NCI-H2081 (cell line): ENCODE measurements at places on chromosomes 6 and 20.

- no peak for DNase-seq
Measured at GRCh38 chr20:3727401-3728021, 5.0 kb upstream of the HSPA12B start.

DNA sequence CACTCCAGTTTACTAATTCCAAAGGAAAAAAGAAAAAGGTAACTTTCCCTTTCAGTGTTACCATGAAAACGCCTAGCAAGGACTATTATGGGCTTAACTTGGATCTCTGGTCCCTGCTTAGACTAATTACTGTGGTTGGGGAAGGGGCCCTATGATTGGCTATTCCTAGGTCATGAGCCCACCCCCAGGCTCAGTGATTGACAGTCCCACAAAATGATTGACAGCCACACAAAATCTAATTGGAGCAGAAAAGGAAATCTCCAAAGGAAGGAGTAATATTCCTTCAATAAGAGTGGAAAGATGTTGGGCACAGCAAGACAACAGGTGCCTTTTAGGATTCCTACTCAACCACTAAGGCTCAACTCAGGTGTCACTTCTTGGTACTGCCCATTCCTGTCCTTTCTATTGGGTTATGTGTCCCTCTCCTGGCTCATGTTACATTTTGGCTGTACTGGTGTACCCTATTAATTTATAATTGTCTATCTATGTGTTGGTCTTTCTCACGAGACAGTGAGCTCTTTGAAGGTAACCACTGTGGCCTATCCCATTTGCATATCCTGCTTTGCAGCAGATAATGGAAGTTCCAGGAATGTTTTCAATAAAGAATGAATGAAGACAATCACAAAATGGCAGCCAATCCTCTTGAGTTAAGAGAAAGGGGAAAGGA lies 5.5 kb upstream of the UTRN start:
- no peak for DNase-seq

DNA sequence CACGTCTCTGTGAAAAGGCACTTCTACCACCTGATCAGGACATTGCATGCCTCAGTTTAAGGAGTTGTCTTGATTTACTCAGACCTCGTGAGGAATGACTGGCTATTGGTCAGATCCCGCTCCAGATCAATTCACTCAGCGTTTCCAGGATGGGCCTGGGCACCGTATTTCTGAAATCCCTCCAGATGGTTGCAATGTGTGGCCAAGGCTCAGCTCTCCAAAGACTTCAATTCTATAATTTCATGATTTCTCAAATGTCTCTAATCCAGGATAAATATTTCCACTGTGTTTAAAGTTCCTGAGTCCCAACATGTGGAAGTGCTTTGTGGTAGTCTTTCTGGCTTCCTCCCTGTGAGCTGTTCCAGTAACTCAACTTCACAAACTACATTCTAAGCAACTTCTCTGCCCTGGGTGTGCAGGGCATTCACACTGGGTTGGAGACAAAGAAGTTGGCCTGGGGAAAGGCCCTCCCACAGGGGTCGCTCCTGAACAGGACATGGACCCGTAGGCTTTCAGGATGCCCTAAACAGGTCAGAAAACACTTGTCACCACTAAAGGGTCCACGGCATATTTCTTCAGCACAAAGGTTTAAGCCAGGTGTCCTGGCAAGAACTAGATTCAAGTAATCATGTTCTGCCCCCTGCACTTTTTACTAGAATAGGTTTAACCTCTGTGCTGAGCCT lies 212.1 kb downstream of the WDR27 start:
- no peak for DNase-seq

- no peak for DNase-seq
Measured at GRCh38 chr6:1231941-1232340, 80.0 kb upstream of the FOXQ1 start.

GRCh38 chr20:38216201-38216600 lies 44.3 kb downstream of the KIAA1755 start:
- no peak for DNase-seq

DNA sequence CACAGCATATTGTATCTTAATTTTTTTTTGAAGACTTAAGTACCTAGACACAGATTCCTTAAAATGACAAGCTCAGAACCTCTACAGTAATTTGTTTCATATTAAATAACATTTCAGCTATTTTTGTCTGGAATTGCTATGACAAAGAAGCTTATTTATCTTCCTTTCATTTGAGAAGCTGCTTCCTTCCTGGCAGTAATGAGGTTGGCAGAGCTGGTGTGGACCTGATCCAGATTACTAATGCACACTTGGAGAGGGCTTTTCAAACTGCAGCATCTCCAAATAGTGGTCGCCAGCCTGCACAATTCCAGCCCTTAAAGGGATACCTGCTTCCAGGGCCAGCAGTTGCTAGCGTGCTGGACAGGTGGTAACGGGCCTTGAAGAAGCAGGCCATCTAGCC lies 12.1 kb downstream of the PTCHD4 start:
- peak; percentile 66 for DNase-seq

DNA sequence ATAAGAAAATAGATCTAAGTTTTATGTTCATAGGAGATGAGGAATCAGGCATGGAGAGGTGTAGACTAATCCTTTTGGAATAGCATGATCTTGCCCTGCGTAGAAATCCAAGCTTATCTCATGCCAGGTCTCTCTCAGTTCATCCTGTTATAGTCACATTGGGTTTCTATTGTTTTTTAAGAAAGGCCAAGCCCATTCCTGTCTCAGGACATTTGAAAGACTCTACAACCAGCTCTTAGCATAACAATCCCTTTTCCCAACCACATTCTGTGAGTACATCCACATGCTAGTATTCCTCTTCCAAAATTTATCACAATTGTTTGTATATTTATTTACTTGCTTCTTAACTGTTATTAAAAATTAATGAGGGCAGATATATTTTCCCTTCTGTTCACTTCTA lies 130.3 kb downstream of the MMUT start:
- no peak for DNase-seq

DNA sequence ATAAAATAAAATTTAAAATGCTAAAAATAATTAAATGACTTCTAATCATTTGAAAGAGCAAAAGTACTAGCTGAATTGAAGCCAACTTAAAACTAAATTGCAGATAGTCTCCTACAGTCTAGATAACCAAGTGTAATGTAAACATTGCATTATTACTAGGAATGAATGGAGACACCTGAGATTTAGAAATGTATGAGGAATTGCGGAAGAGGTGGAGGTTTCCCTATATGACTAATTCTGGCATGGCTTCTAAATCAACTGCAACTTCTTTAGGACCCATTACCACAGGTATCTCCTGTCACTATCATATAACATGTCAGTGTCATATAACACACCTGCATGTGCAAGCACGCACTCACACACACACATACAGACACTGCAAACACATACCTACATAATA lies 13.2 kb upstream of the GPR6 start:
- no peak for DNase-seq

DNA sequence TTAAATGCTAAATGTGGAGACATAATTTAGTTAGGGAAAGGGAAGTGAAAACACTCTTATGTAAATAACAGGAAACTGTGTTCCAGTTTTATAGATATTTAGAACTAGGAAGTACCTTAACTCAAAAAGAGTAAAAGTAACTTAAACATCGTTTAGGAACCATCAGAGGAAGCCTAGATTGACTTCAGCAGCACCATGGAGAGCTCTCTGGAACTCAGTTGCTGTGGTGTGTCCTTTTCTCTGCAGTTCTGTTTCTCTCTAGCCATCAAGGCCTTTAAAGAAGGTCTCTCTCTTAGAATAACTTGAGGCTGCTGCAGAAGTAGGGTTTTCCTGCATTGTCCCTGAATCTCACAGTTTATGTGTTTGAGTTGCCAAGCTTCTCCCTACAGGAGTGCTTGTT lies 26.9 kb downstream of the CLVS2 start:
- no peak for DNase-seq

DNA sequence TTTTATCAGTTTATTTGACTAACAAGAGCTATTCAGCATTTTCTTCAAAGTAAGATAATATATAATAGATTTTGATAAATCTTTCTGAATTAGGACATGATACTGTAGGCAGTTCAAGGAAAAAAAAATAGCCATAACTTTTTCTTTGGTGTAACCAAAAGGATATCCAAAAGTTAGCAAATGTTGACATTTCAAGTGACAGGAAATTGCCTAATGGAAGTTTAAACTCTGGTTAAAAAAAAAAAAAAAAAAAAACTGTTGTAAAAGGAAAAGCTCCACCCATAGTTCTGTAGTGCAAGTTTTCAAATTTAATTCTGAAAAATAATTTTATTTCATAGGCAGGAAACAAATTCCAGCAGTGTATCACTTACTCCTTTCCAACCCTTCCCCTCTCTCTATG lies 18.8 kb downstream of the HEBP2 start:
- DNase-seq, result no peak

- no peak for DNase-seq
Measured at GRCh38 chr6:48611332-48611731, 500.3 kb upstream of the PTCHD4 start.

- DNase-seq, result no peak
Measured at GRCh38 chr6:106159531-106159940, 73.4 kb downstream of the PRDM1 start.

DNA sequence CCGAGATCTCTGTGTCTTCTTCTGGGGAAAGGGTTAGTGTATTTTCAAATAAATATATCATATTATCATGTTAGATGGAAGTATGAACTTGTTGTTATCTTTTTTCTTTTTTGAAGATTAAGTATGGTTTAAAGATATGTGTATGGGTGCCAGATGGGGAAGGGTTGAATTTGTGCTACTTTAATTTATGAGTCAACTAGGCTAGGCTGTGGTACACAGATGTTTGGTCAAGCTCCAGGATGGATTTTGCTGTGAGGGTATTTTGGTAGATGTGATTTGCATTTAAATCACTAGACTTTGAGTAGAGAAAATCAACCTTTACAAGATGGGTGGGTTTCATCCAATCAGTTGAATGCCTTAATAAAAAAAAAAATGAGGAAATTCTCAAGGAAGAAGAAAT lies 886.6 kb upstream of the ADGRB3 start:
- DNase-seq, result no peak

GRCh38 chr6:72374857-72375256 lies 247.0 kb upstream of the KCNQ5 start:
- peak; percentile 11 for DNase-seq

DNA sequence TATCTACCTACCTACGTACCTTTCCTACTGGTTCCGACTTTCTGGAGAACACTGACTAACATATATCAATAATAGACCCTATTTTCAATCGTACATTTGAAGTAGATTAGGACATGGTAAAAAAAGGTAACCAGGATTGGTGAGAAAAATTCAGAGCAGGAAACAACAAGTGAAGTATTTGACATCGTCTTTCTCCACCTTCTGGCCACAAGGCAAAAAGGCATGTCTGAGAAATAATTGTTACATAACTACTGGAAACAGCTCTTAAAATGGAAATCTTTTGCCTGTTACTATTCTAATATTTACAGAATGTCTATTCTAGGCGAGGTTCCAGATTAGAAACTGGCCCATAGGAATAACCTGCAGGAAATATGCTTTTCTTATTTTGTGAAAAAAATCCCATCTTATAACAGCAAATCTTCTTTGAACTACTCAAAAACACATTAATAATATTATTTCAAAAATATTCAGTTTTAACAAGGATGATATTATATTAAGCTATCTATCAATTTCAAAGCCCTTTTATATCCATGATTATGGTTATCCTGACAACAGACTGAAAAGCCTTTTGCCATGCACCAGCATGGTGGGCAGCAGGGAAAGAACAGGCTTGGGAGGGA lies 80.8 kb downstream of the RCAN2 start:
- peak; percentile 68 for DNase-seq

- DNase-seq, result no peak
Measured at GRCh38 chr6:112956696-112957535, 609.8 kb downstream of the RFPL4B start.

DNA sequence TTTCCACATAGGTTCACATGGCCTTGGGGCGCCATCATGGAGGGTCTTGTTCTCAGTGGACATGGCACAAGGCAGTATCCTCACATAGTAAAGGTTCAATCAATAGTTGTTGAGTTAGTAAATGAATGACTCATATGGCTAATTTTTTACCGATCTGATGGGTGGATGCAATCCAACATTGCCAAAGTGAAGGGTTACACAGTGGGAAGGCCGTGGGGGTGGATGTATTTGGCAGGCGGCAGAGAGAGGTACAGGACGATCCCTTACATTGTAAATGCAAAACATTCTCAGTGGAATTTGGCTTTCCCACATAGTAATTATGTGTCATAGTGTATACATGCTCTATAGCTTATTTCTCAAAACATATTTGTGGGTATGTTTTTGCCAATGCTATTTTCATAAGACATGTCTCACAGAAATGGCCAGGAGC lies 21.0 kb upstream of the PDE7B start:
- DNase-seq, result no peak

DNA sequence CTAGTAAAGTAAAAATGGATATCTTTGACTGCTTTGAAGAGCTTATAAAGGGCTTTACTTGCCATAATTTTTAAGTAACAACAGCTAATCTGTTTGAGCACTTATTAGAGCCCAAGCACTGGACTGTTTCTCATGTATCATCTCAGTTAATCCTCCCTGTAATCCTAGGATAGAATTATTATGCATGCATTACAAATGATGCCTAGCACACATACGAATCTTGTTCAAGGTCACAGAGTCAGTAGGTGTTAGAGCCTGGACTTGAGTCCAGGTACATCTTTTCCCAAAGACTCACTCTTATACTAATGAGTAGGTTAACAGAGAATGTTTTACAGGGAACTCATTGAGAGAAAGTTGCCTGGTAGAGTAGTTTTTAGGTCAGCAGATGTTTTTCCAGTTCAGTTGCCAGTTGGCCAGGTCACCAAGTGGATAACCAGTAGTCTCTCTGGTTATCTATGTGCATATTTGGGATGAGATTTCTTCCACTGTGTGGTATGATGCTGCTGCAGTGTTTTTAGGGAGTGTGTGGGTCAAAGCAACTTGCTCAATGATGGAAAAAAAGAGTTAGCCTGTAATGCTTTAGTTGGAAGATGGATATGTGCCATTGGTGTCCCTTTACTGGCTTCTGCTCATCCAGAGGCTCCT lies 32.3 kb upstream of the LAMA4 start:
- DNase-seq, result no peak

DNA sequence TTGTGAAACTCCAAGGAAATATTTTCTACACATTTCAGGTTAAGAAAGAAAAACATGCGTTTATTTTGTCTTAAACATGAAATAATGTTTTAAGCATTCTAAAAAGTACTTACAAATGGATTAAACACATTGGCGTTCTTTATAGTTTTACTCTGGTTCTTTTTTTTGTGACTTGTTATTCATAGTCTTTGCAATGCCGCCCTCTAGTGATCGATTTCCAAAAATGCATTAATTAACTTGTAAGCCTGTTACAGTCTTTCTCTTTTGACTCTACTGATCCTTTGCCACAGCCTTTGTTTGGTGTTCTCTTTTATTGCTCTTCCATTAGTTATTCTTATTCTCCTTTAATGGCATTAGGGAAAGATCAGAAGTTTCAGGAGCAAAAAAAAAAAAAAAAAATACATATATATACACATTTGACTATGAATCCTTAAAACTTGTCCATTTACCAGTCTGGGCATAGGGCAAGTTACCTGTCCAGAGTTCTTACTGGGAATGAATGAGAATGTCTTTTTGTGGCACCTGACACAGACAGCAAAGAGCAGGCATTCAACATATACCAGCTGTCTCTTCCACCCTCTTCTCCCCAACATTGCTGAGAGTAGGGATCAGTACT lies 59.9 kb downstream of the MACROD2 start:
- DNase-seq, result peak; percentile 73

- no peak for DNase-seq
Measured at GRCh38 chr20:32291166-32291565, 13.7 kb downstream of the KIF3B start.

GRCh38 chr20:62480318-62480717 lies 4.5 kb upstream of the GATA5 start:
- no peak for DNase-seq
